ENCODE measurements at places on chromosomes 12 and 14. TPM values are rescaled to one million over a fixed set of nuclear protein-coding genes. Genes with fewer than 3 reads are reported as not detected.

Gene FLRT2
- total RNA-seq, result 8.0 TPM

Gene PTGDR
- under 0.01 TPM for total RNA-seq

Gene TPH2
- not detected for total RNA-seq

Gene ATXN2
- total RNA-seq, result 22.2 TPM

Gene CORO1C
- total RNA-seq, result 199 TPM

Gene C12orf42
- not detected for total RNA-seq

Gene TMEM179
- not detected for total RNA-seq

Gene RAD51AP1
- 1.7 TPM for total RNA-seq

Gene MAP3K9
- total RNA-seq, result 0.14 TPM

Gene SLC17A8
- total RNA-seq, result not detected

Gene P2RX7
- 1.7 TPM for total RNA-seq

Gene C12orf60
- total RNA-seq, result 0.74 TPM

Gene FGF23
- total RNA-seq, result not detected

Gene KLHDC1
- total RNA-seq, result 4.0 TPM

Gene SPIC
- not detected for total RNA-seq

Gene ARHGDIB
- 1.1 TPM for total RNA-seq

Gene TSPAN8
- 0.43 TPM for total RNA-seq

Gene CLEC4C
- not detected for total RNA-seq

Gene RFX4
- not detected for total RNA-seq

Gene KIF26A
- under 0.01 TPM for total RNA-seq

Gene E2F7
- total RNA-seq, result 3.9 TPM

Gene SERPINA9
- not detected for total RNA-seq

Gene SMIM41
- total RNA-seq, result 9.8 TPM

Gene P2RX2
- total RNA-seq, result not detected

Gene DLK1
- total RNA-seq, result not detected
